ENCODE measurements at places on chromosomes 5 and 9.

GRCh38 chr9:26500471-26500870 lies 392.1 kb downstream of the CAAP1 start:
- no peak for DNase-seq

DNA sequence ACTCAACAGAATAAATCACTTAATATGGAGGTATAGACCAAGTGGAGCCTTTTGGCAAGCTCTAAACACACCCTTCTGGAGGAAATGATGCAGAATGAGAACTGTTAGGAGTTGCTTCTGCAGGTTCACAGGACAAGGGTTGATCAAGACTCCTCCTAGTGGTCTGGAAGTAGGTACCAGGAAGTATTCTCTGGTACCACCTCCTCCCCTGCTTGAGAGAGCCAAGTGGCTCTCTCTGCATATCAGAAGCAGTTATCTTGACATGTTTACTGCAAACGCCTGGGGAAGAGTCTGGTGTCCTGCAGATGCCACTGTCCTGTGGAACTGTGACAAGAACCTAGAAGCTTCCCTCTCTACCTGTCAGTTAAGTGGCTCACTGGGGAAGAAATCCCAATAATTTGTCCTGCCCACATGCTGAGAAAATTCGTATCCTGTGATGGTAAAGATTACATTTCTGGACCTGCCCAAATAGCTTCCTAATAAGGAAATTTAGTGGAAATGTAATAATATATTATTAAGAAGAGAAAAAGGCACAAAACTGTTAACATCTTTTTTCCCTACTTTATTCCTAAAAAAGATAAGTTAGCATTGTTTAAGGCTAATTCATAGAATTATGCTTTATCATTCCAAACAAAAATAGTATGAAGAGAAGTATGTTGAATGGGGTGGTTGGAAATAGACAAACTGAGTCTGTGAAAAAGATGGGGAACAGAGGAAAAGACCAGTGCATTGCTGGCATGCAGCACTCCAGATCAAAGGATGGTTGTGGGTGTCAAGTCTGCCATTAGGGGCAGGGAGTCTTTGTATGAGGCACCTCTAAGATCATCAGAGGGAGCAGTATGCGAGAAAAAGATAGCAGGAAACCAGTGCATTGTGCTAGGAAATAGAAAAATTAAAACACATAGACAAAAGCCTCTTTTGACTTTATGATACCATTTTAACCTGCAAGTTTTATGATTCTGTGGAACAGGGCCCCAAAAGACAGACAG lies 118.8 kb downstream of the CDC42SE2 start:
- DNase-seq: no peak

DNA sequence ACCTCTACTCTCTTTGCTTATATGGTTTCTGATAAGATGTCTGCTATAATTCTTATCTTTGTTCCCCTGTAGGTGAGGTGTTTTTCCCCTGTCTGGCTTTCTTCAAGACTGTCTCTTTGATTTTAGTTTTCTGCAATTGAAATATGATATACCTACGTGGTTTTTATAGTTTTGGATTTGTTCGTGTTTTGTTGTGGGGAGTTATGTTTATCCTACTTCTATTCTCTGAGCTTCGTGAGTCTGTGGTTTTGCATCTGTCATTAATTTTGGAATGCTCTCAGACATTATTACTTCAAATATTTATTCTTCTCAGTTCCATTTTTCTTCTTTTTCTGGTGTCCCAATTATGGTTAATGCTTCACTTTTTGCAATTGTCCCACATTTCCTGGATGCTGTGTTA lies 521.3 kb downstream of the KCTD16 start:
- DNase-seq: no peak

GRCh38 chr5:111530298-111530740 lies 18.0 kb upstream of the STARD4 start:
- peak; percentile 59 for DNase-seq

DNA sequence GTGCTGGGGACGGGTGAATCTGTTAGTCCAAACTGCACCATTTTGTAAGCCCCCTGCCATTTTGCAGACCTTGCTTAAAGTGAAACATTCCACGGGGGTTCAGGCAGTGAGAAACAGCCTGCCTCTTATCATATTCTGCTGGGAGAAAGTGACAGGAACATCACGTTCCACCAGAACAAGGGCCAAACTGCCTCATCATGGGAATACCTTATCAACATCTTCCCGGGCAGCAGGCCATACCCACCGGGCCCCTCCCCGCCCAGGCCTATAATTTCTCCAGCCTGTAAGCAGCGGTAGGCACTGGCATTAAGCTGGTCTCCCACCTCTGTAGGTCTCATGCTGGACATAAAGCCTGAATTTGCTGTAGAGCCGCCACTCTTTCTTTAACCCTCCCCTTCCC lies 1.5 kb upstream of the CFAP77 start:
- no peak for DNase-seq

GRCh38 chr9:134637241-134637640 lies 4.4 kb upstream of the COL5A1 start:
- no peak for DNase-seq

DNA sequence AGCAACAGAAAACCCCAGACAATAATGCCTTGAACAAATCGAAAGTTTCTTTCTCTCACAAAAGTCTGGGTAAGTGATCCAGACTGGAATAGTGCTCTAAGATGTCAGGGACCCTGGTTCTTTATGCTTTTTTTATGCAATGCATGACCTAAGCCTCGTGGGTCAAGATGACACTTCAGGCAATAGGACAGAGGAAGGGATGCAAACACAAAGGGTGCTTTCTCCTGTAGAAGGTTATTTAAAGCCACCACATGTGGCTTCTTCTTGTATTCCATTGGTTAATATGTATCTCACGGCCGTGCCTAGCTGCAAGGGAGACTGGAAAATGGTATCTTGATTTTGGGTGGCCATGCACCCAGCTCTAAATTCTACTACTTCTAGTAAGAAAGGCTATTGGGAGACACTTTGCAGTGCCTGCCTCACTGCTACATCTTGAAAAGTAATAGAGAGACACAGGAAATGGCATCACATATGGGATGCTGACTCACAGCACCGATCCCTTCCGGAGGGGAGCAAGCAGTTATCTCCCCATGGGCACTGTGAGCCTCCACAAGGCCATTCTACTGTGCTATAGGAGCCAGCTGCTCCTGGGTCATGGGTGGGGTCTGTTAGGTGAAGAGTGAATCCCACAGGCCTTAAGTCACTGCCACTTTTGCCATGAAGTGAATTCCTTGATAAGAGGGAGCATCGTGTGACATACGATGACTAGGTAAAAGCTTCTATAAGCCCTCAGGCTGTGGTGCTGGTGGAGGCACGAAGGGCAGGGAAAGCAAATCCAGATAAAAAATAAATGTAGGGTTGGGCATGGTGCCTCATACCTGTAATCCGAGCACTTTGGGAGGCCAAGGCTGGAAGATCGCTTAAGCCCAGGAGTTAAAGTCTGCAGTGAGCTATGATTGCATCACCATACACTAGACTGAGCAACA lies 32.5 kb upstream of the RAB14 start:
- no peak for DNase-seq

DNA sequence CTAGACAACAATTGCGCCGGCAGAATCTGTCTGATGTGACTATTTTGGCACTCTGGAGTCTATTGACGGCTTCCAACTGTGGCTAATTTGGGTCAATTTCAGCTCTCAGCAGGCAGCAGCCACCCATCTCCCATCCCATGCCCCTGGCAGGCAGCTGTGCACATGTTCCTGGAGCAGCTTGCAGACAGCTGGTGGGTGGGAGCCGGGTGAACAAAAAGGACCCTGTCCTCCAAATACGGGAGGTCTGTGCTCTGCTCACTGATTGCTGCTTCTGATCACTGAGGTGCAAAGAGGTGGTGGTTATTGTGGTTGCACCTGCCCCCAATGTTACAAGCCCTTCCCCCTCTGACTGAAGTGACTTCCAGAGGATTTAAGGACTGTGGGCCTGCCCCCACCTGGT lies 45.0 kb upstream of the N4BP3 start:
- no peak for DNase-seq

DNA sequence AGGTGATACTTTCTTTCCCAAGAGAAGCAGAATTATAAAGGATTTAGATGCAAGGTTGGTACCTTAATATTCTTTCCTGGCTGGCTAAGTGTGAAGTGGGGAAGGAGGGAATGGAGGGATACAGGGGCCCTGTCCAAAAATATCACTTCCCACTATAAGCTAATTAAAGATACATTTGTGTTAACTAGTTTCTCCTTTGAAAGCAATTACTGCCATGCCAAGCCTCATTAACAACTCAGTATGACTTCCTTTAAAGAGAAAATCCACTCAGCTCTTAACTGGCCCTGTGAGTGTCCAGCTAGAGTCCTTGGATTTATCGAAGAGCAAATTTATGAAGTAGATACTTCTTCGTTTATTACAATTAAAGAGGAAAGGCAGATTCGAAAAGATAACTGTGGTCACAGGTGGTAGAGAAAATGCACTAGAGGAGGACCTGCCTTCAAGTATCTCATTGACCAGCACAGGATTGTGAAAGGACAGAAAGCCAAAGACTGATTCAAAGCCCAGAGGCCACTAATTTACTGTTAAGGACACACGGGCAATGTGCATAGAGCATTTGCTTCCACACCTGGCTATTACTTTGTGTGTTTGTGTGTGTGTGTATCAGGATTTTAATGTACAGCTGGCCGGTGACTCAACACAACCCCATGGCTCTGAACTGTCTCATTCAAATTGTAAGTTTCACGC lies 11.2 kb upstream of the GLDC start:
- no peak for DNase-seq

DNA sequence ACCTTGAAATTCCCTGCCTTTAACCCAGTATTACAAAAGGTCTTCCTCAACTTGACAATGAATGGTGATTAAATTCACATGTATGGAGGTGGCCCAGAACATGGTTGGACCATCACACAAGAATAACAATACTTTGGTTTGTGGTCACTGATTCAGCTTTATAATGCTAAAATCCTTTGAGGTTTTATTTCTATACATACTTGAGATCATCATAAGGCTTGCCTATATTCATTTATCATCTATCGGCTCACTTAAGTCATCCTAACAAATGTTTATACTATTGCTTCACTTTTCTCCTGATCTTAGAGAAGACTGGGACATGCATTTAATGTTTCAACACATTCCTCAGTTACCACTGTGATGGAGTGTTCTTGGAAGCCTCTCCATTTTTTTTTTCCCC lies 191.3 kb downstream of the DMAC1 start:
- no peak for DNase-seq

- DNase-seq: no peak
Measured at GRCh38 chr9:12658531-12659209, 34.5 kb upstream of the TYRP1 start.

DNA sequence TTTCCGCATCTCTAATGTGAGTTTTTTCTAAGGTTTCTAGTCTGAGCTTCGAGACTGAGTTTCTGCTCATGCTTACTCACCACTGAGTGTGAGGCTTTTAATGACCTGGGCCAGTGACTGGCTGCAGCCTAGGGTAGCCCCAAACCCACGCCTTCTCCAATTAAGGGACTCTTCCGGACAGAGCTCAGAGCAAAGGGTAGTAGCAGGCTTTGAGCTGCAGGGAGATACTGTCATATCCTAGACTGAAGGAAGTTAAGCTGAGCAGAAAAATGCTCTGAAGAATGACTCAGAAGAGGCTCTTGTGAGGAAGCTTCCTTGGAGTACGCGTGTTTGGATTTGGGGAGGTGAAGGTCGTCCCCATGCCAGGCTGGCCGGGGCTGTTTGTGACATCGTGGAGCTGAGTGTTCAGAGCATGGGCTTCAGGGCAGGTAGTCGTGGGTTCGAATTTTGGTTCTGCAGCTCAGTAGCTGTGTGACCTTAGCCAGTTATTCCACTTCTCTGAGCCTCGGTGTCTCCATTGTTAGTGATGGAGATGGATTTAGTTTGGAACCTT lies 3.5 kb downstream of the USP20 start:
- DNase-seq: no peak

- DNase-seq: no peak
Measured at GRCh38 chr5:15013654-15014463, 142.3 kb upstream of the ANKH start.

- no peak for DNase-seq
Measured at GRCh38 chr5:73338256-73339050, 110.1 kb downstream of the FOXD1 start.

- no peak for DNase-seq
Measured at GRCh38 chr9:84031534-84031933, 50.9 kb downstream of the RMI1 start.

DNA sequence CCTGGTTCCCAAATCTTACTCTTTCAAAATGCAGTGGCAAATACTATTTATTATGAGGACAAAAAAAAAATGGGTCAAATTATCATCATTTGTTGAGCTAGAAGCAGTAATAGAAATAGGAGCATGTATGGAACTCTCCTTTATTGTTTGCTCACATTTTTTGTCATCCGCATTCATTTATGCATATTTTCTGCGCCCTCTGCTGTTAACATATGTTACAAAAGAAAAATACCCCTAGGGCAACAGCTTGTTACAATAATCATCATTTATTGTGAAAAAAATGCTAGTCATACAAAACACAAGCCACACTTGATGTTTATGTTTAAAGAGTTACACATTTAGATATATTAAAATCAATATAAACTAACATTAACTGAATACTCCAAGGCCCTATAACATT lies 328.2 kb downstream of the TUSC1 start:
- DNase-seq: no peak

DNA sequence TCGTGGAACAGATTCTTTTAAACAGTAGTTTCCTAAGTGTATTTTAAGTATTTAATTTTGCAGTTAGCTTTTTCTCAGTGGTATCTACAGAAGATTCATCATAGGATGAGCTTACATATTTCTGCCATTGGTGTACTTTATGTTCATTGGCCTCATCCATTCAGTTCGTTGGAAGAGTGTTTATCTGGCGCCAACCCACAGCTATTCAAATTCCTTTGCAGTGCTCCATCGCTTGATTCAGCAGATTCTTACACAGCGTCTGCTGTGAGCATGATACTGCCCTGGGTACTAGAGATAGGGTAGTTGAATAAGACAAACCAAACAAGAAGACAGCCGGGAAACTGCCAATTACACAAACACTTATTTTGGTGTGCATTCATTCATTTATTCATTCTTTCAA lies 55.1 kb downstream of the NUP214 start:
- DNase-seq: no peak

DNA sequence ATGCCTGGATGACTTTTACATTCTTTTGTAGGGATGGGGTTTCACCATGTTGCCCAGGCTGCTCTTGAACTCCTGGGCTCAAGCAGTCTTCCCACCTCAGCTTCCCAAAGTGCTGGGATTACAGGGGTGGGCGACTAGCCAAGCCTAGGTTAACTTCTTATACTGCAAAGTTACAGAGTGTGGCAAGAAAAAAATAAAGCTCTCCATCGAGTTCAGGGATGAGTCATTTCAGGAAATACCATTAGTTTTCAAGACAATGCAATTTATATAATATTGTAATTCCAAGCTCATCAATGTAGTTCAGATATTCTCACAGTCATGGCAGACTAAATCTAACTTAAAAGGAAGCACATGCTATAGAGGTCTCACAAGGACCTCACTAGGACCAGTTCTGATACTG lies 11.5 kb upstream of the ABO start:
- no peak for DNase-seq

GRCh38 chr5:127027539-127027938 lies 2.8 kb downstream of the MARCHF3 start:
- DNase-seq: no peak
